ENCODE measurements at places on chromosomes 4 and X.
A peak's percentile ranks its signal among the peaks of the same experiment; 100 is the strongest.

DNA sequence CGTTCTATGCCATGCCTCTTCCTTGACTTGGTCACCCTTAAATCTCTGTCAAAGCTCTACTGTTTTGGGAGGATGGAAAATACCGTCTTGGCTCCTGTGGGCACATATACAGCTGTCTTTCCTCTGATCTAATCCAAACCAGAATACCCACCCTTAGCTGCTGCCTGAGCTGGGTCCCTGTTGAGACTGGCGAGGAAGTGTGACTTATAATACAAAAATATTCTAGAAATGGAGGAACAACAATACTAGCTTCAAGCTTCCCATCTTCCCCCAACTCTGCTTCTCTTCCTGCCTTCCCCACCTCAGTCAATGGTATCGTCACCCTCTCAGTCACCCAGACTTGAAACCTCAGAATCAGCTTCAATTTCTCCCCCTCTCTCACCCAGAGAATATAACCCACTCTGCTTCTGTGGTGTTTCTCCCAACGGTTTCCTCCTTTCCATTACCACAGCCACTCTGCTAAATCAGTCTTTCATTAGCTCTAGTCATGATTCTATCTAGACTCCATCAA, 599 bp upstream of the IL2RG start:
- DNase-seq: no peak

- no peak for DNase-seq
Observed at GRCh38 chr4:22417408-22417807, 98.5 kb downstream of the ADGRA3 start.

- no peak for DNase-seq
Observed at GRCh38 chr4:38686682-38687081, 22.7 kb downstream of the KLF3 start.

- no peak for DNase-seq
Observed at GRCh38 chr4:134001057-134001456, 200.5 kb downstream of the PABPC4L start.

DNA sequence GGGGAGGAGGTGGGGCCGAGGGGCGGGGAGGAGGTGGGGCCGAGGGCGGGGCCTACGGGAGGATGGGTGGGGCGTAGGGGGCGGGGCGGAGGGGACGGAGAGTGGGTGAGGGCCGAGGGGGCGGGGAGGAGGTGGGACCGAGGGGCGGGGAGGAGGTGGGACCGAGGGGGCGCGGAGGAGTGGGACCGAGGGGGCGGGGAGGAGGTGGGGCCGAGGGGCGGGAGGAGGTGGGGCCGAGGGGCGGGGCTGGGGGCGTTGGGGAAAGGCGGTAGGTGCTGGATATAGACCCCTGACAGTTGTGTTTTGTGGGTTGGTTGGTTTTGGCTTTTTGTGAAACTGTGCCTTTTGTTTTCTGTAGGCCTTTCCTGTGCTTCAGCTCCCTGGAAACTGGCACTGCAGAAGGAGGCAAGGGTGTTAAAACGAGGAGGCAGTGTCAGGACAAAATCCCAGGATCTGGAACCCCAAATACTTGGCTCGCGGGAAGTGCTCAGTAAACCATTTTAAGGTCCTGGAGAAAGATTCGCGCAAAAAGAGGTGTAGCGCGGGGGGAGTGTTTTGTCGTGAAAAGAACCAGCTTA, 580 bp upstream of the MMGT1 start:
- peak; percentile 49 for DNase-seq
